Panc1 (cell line): ENCODE measurements at places on chromosomes 4 and X.
A peak's percentile ranks its signal among the peaks of the same experiment; 100 is the strongest.

DNA sequence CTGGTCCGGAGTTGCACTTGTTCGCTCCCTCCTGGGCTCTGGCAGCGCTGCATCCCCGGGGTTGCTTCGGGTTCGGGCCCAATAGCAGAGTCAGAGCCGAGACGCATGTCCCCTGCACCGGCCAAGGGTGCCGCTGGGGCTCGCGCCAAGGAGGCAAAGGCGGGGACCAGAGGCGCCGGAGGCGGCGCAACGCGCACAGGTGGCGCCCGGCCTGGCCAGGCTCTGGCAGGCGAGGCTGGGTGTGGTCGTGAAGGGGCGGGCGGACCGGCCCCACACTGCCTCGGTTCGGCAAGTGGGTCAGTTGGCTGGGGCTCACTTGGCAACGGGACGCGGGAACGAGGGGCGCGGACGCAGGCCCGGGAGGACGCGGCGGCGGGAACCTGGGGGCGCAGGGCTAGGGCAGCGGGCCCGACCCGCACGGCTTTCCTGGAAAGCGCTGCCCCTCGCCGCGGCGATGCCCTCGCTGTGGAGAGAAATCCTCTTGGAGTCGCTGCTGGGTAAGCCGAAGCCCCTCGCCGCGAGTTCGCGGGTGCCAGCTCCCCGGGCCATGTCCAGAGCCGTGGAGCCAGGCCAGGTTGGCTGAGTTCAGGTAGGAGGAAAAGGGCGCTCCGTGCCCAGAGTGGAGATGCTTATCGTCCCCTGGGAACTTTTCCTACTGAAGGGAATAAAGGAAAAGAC, at the start of gene CWH43:
Gene CWH43 (plus strand): TSS at position 300 of the 678 bp plus-strand sequence. CDS start 155 bp downstream, at position 455.
- no peak for DNase-seq

DNA sequence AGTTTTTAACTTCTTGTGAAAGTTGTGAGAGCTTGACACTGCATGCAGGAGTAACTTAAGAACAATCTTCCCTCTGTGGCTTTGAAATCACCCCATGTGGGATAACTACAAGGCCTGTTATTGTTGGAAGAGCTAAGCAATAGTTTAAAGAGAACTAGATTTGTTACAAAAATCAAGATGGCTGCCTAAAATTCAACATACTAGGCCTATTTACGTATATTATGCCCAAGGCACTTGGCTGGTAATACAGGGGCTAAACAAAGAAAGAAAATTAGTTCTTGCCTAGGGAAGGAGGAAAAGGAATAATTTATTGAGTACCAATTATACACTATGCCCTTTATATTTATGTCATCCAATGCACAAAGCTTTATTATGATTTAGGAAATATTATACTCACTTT, 36.1 kb downstream of the DMD start:
- no peak for DNase-seq

DNA sequence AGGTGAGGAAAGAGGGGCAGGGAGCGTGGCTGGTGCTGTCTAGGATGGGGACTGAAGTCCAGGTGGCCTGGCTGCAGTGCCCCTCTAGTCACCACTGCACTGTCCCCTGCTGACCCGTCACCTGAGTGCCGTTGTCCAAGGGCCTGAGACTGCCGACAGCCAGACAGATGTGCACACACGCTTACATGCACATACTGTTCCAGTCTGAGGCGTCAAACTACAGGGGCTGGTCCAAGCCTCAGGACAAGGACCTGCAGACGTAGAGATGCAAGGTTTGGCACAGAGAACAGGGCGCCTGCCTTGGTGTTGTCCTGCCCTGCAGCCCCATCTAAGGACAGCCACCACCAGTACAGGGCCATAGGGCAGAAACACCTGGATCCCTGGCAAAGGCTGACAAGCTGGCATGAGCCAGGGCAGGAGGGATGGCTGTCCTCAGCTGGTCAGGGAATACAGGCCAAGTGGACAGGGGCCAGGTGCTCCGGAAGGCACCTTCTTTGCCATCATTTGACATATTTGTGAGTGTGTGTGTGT, 1.7 kb downstream of the SLC2A9 start:
- DNase-seq: no peak

DNA sequence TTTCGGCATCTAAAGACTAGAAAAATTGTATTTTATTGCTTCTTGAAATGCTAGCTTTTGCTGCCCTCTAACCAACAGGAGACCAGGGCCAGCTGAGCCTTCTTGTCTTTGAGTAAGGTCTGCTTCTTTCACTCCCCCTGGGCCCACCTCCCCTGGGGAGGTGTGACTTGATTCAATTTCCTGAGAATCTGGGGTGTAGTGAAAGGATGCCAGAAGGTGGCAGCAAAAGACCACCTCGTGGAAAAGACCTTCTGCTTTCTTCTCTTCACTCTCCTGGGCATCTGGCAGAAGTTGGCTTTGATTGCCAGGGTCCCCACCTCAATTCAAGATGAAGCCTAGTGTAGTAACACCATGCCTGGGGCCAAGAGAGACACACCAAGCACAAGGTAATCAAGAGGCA, 96.5 kb upstream of the MAOA start:
- peak; percentile 4 for DNase-seq

GRCh38 chr4:116959045-116959444, 126.3 kb downstream of the TRAM1L1 start:
- no peak for DNase-seq

GRCh38 chrX:96538104-96538725, 146.4 kb upstream of the DIAPH2 start:
- DNase-seq: no peak

GRCh38 chr4:166169111-166169510, 296.1 kb downstream of the TLL1 start:
- no peak for DNase-seq

GRCh38 chr4:173448103-173448502, 49.2 kb upstream of the SCRG1 start:
- DNase-seq: no peak

GRCh38 chrX:15242899-15243555, 26.9 kb downstream of the ASB9 start:
- DNase-seq: peak; percentile 4

DNA sequence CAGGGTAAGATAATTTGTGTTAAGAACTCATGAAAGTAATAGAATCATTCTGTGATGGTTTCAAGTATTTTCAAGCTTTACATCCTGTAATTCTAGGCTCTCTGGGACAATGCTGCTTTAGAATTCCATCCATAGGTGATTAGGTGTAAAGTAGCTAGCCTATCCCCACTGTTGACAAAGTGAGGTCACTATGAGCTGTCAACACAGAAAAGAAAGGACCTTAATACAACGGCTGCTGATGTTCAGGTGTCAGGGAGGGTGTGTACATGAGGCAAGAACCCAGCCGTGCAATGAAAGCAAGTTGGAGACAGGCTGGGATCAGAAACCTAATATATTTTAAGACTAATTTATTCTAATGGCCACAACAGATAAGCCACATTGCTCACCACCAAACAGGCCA, 36.8 kb upstream of the SH3RF1 start:
- no peak for DNase-seq

DNA sequence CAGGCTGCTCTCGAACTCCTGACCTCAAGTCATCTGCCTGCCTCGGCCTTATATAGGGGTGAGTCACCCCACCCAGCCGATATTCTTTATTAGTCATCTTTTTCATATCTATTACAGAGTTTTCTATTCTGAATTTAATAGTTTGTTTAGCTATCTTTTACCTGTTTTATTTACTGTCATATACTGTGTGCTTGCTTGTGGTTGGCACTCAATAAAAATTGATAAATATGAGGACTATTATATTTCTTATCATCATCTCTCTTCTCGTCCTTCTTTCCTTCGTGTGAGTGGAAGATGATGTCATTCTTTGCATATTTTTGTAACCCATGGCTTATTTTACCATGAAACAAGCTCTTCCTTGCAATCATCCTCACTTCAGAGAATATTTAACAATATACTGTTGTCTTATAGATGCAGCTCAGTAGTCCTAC, 265.5 kb downstream of the ARHGAP24 start:
- DNase-seq: no peak

DNA sequence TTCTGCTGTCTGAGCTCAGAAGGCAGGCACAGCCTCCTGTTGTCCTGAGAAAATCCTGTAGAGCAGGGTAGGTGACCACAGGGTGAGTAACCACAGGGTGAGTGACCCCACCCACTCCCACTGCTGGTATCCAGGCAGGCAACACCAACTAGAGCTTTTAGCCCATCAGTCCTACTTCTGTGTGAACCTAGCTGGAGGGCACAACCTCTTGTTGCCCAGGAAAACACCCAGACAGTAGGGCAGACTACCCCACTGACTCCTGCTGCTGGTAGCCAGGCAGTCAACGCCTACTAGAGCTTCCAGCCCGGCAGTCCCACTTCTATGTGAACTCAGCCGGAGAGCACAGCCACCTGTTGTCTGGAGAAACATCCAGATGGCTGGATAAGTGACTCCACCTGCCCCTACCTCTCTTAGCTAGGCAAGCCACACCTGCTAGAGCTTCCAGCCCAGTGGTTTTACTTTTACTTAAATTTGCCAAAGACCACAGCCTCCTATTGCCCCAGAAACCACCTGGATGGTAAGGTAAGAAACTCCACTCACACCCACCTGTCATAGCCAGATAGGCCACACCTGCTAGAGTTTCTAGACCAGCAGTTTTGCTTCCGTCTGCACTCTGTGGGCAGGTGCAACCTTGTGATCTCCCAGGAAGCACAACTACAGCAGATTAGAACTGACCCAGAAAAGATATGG, 371.6 kb downstream of the INPP4B start:
- DNase-seq: no peak

GRCh38 chr4:121564840-121565375, 131.9 kb downstream of the ANXA5 start:
- DNase-seq: no peak

GRCh38 chr4:41268721-41269517, 12.2 kb downstream of the UCHL1 start:
- no peak for DNase-seq

DNA sequence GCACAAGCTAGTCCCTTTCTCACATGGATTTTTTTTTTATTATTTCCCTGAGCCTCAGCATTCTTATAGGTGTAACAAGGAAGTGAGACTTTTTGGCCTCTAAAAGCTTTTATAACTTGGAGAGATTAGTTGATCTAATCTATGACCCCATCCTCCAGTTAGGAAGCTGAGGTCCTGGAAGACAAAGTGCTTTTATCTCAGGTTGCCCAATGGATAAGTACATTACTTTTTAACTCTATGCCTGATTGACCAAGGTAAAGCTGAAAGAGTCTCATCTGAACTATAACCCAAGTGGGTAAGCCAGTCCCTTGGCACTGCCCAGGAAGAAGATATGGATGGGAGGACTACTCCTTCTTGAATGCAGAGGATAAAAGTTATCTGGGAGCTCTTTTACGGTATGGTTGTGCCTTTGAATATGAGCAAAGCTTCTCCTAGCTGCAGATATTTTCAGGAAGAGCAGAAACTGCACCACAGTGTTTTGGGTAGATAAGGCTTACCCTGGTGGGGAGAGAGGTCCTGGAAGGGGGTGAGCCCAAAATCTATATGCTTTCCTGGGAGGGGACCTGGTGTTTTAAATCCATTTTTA, 40.2 kb downstream of the VSIG4 start:
- DNase-seq: no peak

GRCh38 chrX:77597090-77597489, 149.9 kb downstream of the FGF16 start:
- no peak for DNase-seq

DNA sequence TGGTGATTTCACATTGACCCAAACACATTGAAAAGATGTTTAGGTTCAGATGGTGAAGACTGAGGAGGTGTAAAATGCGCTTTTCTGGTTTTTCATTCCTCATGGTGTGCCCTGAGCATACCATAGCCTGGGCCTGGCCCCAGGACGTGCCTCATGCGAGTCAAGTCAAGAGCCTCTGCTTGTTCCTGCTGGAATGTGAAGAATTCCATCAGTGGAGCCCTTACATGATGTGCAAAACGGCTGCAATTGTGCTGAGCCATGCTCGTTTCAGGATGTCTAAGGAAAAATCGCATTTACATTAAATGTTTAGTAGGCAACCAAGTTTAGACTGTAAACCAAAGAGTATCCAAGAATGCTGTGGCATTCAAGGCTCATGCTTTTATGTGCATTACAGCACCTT, 34.9 kb downstream of the GYG2 start:
- no peak for DNase-seq

GRCh38 chrX:46554942-46555341, 9.7 kb upstream of the ZNF674 start:
- no peak for DNase-seq

DNA sequence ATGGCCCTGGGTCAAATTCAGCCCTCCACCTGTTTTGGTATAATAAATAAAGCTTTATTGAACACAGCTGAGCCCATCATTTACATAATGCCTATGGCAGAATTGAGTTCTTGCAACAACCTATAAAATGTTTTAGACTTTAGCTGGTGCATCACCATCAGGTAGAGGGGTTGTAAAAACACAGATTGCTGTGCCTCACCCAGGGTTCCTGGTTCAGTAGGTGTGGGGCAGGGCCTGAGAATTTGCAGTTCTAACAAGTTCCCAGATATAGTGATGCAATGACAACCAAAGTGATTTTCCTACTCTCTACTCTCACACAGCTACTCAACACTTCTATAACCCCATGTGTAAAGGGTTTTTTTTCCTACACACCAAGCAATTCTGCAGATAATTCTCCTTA, 120.0 kb upstream of the EGFL6 start:
- DNase-seq: no peak

- no peak for DNase-seq
Observed at GRCh38 chrX:30935985-30936384, 46.9 kb upstream of the TAB3 start.

GRCh38 chr4:154490234-154490582, 1.4 kb downstream of the DCHS2 start:
- DNase-seq: no peak

- DNase-seq: peak; percentile 53
Observed at GRCh38 chr4:119728692-119729593, 100.3 kb upstream of the PDE5A start.

DNA sequence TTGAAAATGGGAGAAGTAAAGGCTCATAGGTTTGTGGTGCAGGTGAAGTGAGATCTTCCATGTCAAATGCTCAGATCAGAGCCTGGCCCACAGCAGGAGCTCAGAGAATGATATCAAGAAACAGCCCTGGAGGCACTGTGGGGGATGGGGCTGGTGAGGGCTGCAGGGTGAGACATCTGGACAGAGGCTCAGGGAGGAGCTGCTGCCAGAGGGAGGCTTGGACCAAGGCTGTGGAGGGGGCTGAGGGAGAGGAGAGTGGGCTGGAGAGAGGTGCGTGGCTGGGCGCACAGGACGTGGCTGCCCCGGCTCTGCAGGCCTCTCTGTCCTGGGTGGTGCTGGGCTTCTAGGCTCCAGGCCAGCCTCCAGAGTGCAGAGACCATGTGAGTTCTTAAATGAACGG, 5.6 kb downstream of the SORCS2 start:
- DNase-seq: no peak

DNA sequence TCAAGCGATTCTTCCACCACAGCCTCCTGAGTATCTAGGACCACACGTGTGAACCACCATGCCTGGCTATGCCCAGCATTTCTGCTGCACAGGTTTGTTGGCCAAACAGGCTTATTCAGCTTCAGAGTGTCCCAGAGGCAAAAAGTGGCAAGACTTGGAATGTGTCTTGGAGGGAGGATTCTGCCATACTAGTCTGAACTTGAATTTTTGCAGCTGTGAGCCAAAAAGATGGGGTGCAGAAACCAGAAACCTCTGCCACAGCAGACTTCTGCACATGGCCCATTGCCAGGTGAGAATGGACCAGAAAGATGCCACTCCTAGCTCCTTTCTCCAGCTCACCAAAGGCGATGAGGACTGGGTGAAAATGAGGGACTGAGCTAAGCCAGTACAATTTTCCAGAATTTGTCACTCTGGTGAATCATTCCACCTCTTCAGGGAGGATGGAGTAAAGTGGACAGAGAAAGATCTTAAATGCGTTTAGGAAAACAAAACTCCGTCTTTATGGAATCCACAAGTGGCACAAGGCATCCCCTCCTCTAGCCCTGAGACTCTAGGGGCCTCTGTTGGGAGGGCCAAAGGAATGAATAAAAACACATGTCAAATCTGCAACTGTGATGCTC, 369.1 kb upstream of the CLNK start:
- no peak for DNase-seq

- no peak for DNase-seq
Observed at GRCh38 chr4:176363072-176363471, 43.3 kb downstream of the SPCS3 start.
